Thyroid gland (tissue), 4 donors: ENCODE measurements at places on chromosomes 12 and 14. TPM values are rescaled to one million over a fixed set of nuclear protein-coding genes. Genes with fewer than 3 reads are reported as not detected.
A peak's percentile ranks its signal among the peaks of the same experiment; 100 is the strongest.

Gene CLEC9A
- not detected for total RNA-seq

Gene GALNT8
- total RNA-seq, result 0.54 TPM

Gene BEGAIN
- total RNA-seq, result not detected

Gene SMCO2
- not detected for total RNA-seq

GRCh38 chr14:52044791-52045522, 23.9 kb downstream of the NID2 start:
- peak; percentile 59 for DNase-seq
- H3K4me1 ChIP-seq, result peaks cover 73% of the 10 kb centered on the region
- peaks cover 4% of the 10 kb centered on the region for H3K36me3 ChIP-seq
- no peak overlapping the region for H3K4me3 ChIP-seq
- H3K27me3 ChIP-seq, result no peaks in the 10 kb centered on the region
- peak overlapping the region; percentile 43 for H3K27ac ChIP-seq

DNA sequence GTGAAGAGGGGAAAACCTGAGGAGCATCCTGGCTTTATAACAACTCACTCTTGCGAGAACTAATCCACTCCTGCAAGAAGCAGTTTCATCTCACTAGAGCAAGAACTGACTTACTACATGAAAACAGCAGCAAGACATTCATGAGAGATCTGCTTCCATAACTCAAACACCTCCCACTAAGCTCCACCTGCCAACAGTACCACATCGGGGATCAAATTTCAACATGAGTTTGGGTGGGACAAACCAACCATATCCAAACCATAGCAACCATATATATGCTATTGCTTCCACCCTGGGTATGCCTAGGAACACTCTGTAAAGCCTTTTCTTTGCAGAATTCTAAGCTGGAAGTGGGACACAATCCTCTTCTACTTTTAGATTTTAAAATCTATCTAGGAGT, 13.9 kb upstream of the AVPR1A start:
- H3K4me1 ChIP-seq, result no peaks in the 10 kb centered on the region
- H3K4me3 ChIP-seq, result no peak overlapping the region
- peak overlapping the region; percentile 5 for H3K27ac ChIP-seq
- H3K27me3 ChIP-seq, result no peaks in the 10 kb centered on the region

DNA sequence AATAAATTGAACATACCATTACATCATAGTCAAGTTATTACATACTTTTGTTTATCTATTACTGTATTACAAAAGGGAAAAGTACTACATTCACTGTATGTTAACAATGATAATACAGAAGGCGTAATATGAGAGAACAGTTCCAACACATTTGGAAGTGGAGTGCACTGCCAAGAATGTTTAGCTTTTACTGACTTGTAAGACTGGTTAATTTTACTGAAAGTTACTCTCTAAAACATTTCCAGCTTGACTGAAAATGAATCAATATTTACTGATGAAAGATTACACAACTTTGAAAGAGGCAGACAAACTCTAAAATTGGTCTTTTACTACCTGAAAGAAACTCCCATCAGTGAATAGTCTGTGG, 728.5 kb downstream of the FSCB start:
- H3K36me3 ChIP-seq, result no peaks in the 10 kb centered on the region
- no peaks in the 10 kb centered on the region for H3K4me1 ChIP-seq
- no peaks in the 10 kb centered on the region for H3K27me3 ChIP-seq
- no peak for DNase-seq
- H3K27ac ChIP-seq, result no peak overlapping the region

DNA sequence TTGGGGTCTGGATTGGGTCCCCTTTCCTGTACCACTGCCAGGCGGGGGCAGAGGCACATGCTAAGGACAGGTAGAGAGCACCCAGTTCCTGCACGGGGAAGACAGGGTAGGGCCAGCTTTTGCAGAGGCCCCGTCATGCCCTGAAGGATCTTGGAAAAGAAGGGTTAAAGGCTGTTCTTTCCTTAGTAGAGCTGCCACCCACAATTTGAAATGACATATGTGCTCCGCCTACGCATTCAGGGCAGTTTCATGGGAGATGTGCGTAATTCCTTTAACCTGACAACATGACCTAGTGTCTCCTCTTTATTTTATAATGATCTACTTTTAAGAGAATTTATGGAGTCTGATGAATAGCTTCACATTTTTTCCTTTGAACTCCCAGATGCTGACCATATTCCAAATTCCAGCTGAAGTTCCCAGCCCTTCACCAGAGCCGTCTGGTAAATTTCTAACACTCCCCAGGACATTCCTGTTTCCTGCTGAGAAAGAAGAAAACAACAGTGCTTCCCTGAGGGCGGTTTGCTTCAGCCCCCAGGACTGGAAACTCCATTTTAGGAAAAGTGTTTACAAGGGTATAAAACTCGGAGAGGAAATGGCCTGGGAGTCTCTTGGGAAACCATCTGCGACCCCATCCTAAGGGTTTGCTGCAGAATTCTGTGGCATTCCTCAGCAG, 58.9 kb upstream of the PLEKHG3 start:
- no peak overlapping the region for H3K4me3 ChIP-seq
- no peaks in the 10 kb centered on the region for H3K4me1 ChIP-seq
- no peak for DNase-seq

DNA sequence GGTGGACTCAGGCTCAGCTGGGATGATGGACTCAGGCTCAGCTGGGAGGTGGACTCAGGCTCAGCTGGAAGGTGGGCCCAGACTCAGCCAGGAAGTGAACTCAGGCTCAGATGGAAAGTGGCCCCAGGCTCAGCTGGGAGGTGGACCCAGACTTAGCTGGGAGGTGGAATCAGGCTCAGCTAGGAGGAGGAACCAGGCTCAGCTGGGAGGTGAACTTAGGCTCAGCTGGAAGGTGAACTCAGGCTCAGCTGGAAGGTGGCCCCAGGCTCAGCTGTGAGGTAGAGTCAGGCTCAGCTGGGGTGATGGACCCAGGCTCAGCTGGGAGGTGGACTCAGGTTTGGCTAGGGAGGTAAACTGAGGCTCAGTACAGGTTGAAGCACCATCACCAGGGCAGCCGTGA, 21.8 kb upstream of the C14orf180 start:
- H3K27me3 ChIP-seq, result no peaks in the 10 kb centered on the region
- H3K27ac ChIP-seq, result no peak overlapping the region
- H3K4me3 ChIP-seq, result no peak overlapping the region
- peaks cover 33% of the 10 kb centered on the region for H3K4me1 ChIP-seq
- no peak for DNase-seq

- no peak for DNase-seq
- H3K4me1 ChIP-seq, result no peaks in the 10 kb centered on the region
- no peak overlapping the region for H3K4me3 ChIP-seq
- no peaks in the 10 kb centered on the region for H3K36me3 ChIP-seq
- no peak overlapping the region for H3K27ac ChIP-seq
- no peaks in the 10 kb centered on the region for H3K27me3 ChIP-seq
Measured at GRCh38 chr12:531951-532585, 72.3 kb downstream of the B4GALNT3 start.

DNA sequence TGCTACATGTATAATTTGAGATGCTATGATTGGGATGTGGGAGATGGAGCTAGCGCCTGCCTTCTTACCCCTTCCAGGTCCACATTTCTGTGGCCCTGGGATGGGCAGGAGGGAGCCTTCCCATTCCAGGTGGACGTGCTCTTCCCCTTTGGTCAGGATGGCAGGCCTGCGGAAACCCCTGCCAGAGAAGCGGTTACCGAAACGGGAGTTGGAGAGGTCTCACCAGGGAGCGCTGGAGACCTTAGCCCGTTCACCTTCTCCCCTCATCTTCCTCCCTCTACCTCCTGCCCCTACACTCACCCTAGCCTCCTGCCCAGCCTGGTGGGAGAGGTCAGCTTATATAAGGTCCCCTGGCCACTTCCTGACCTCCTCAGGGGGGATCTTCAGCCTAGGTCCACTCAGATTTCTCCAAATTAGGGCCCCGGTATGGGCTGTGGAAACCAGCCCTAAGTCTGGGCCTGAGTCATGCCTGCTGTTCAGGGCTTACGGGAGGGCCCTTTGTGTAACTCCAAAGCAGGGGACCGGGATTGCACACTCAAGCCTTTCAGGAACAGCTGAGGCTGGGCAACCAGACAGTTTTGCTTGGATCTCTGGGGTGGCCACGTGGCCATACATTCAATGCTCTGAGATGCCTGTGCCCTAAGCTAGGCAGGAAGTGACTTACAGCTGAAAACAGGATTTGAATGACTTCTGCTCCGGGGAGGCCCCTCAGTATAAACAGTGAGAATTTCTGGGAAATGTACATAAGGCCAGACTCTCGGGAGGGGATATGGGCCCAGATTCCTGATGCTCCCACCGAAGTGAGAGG, 10.2 kb upstream of the MEG3 start:
- DNase-seq, result no peak
- no peak overlapping the region for H3K4me3 ChIP-seq
- no peaks in the 10 kb centered on the region for H3K27me3 ChIP-seq

GRCh38 chr12:49014547-49014946, 4.0 kb downstream of the PRKAG1 start:
- no peaks in the 10 kb centered on the region for H3K27me3 ChIP-seq
- no peak overlapping the region for H3K27ac ChIP-seq
- H3K4me1 ChIP-seq, result peaks cover 8% of the 10 kb centered on the region

DNA sequence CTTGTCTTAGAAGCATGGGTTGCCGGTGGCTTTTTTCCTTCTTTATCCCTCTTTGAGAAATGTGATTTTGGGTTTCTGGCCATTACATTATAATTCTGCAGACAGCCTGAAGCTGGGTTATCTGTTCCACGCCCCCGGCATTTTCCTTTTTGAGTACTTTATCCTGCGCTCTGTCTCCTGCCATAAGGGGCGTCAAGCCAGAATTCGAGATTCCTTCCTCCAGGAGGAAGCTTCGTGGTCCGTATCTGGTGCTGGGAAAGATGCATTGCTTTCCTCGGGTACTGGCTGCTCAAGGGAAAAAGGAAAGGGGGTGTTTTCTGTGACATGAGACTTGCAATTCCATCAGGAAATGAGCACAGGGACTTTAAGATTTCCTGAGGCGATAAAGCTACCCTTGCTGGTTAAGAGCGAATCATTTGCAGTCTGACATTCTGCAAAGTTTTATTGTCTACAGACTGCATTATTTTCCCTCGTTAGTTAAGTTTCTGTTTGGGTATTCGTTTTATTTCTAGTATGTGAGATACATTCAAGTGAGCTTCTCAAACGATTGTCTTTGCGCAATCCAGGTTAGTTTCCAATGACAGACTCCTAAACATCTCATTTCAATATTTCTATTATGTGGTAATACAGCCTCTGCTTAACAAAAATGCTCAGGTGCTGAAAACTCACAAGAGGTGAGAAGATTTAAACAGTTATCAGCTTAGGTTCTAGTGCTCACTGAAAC, 694 bp downstream of the AKAP5 start:
- peak; percentile 15 for DNase-seq
- peaks cover 12% of the 10 kb centered on the region for H3K4me1 ChIP-seq
- H3K36me3 ChIP-seq, result no peaks in the 10 kb centered on the region
- H3K4me3 ChIP-seq, result peak overlapping the region; percentile 66
- H3K27ac ChIP-seq, result peak overlapping the region; percentile 68
